ENCODE measurements at places on chromosomes 5 and 9.

DNA sequence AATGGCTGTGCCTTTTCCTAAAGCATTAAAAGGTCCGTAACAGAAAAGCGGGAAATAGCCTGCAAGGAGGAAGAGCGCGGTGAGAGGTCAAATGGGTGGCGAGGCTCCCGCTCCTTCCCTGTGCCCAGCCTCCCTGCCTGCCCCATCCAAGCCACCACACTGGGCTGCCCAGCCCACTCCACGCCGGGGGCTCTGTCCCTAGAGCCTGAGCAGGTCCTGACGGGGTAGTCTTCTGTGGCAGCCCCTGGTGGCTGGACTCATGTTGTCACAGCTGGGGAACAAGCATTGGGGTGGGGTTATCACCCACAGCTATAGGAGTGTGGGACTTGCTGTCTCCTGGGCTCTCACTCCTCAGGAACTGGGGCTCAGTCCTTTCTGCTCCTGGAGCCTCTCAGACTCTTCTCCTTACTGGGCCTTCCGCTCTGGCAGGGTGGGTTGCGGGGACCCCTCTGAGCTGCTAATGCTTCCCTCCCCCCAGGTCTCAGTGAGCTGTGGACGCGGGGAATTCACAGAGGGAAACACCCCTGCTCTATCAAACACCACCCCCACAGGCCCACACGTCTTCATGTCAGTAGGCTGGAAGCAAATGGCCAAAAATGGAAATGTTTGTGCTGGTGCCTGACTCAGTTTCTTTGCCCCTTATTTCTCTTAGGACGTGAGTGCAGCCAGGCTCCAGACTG is 152.4 kb upstream of the PHYKPL start:
- DNase-seq = no peak

DNA sequence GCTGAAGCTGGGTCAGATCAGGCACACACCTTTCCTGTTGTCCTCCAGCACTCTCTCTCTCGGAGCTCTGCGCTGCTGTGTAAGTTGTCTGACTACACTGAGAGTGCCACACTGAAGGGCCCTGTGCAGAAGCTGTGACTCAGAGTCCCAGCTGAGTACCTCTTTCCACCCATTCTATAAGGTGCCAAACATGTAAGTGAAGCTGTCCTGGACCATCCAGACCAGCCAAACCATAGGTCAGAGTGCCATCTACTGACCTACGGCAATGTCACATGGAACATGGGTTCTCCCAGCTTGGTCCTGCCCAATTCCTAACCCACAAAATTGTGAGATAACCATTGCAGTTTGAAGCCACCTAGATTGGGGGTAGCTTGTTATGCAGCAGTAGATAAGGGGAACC is 68.2 kb downstream of the ADCY2 start:
- no peak for DNase-seq

- DNase-seq = no peak
These were observed 214.9 kb upstream of the IL12B start for GRCh38 chr5:159545156-159545555.

DNA sequence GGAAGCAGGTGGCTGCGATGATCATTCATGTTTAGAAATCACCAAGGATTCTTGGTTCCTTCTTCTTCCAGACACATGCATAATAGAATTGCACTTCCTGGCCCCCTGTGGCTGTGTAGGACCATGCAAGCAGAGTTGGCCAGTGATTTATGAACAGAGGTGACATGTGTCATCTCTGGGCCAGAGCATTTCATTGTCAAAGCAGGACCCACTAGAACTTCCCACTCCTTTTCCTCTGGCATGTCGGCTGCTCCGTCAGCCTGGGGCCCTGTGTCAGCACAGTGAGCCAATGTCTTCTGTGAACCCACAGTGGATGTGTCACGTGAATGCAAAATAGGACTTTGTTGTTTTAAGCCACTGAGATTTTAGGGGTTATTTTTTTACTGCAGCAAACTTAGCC is 59.2 kb downstream of the HSD17B3 start:
- DNase-seq = no peak

- DNase-seq = no peak
These were observed 369.0 kb downstream of the SPOCK1 start for GRCh38 chr5:137129886-137130680.

DNA sequence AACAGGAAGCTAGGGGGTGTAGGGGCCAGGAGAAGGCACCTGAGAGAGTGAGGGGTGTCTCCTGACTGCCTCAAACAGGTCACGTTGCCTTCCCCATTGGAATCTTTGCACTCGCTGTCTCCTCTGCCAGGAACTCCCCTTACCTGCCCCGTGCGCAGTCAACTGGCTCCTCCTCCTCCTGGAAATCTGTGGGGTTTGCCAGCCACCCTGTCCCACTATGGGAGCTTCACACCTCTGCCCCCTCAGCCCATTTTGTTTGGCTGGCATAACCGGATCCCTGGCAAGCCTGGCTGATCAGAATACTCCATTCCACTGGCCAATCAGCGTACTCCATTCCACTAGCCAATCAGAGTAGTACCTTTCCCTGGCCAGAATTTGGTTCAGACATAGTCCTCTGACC is 10.4 kb upstream of the SLC34A1 start:
- DNase-seq = no peak
